Stimulated activated naive B cell treated with anti-CD40 and anti-IgM and Interleukin-4, amounts not matched to agents 10 μg/mL and 1 μg/mL and 100 μg/mL, for 72 hours (primary cell): ENCODE measurements at places on chromosomes 2 and 18.

- no peak for DNase-seq
Measured at GRCh38 chr2:66507673-66508201, 72.8 kb downstream of the MEIS1 start.

- no peak for DNase-seq
Measured at GRCh38 chr18:48106976-48107781, 176.7 kb upstream of the SMAD2 start.

- no peak for DNase-seq
Measured at GRCh38 chr2:202574541-202574940, 60.2 kb upstream of the FAM117B start.

- DNase-seq = no peak
Measured at GRCh38 chr2:1494257-1494656, 81.0 kb downstream of the TPO start.

DNA sequence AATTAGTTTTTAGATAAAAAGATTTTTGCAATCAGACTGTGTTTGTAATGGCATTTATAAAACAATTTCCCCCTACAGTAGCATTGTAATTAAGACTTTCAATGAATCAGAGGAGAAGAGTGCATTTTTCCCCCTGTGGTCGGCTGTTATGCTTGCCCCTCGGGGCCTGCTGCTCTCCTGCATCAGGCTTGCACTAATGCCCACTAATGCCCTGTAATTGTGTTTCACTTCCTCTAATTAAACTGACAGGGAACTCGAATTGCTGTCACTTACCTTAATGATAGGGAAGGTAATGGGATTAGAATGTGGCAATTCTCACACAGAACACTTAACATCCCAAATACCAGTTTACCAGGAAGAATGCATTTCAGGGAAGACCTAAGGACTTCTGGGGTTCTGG, 61.2 kb upstream of the LRRTM1 start:
- no peak for DNase-seq

DNA sequence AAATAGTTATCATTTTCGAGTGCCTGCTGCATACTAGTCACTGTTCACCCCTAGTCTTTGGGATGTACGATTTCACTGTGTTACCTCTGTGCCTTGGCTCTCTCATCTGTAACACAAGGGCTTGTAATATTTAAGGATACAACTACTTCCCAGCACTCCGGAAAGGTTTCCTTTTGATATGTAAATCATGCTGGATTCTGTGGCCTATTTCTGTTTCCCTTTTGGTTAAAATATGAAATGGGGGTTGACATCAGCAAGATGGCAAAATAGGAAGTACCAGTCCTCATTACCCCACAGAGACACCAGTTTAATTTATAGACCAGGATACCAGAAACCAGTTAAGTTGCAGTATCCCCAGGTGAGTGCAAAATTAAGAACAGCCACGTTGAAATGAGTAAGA, 23.5 kb downstream of the PSMG2 start:
- no peak for DNase-seq

- no peak for DNase-seq
Measured at GRCh38 chr2:187689372-187689771, 135.1 kb upstream of the TFPI start.

GRCh38 chr2:2586931-2587330, 255.9 kb upstream of the MYT1L start:
- no peak for DNase-seq

DNA sequence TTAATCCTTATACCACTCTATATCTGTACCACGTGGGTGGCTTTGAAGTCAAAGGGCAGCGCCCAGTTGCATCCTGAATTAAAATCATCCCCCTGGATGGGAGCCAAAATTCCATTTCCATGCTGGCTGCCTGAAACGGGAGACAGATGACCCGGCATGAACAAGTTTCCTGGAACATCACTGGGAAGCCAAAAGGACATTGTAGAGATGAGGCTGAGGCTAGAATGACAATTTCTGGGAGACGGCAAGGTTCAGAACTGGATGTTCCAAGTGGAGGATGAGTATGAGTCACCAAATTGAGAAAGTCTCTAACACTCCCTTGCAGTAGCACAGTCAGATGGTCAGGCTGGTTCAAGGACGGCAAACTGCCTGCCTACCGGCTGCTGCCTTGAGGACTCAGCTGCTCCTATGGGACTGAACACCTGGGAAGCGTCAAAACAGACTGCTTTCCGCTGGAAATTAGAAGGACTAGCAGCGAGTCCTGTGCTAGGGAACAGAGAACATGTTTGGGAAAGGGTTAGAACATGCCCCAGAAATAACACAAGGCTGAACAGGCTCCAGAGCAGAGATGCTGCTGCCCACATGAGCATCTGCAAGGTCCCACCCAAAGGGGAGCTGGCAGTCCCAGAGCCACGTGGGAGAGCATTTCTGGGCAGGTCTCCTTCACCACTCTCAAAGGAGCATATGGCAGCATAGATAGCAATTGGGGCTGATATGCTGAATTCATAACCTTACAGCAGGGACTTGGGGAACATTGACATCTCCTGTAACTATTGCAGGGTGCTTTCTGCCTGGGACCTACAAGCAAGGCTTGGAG, 32.0 kb downstream of the YPEL5 start:
- DNase-seq = no peak

GRCh38 chr2:175414882-175415487, 233.5 kb upstream of the ATP5MC3 start:
- no peak for DNase-seq

DNA sequence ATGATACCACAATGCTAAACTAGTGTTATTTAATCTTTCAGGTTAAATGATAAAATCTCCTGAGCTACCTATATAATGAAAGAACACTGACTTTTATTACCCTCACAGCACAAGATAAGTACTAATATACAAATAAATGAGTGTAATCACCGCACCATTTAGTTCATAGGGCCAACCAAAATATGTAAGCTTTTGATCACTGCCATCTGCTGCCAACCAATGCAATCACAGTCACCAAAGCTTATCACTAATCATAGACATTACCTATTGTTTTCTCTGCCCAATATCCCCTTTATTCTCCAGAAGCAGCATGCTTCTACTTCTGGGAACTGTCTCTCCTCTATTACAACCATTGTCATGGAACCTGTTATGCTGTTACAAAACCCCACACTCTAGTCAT, 151.6 kb upstream of the LRATD1 start:
- no peak for DNase-seq

- no peak for DNase-seq
Measured at GRCh38 chr2:55840460-55840859, 83.1 kb downstream of the EFEMP1 start.

GRCh38 chr2:38997781-38998180, 108.1 kb downstream of the ARHGEF33 start:
- DNase-seq = no peak

DNA sequence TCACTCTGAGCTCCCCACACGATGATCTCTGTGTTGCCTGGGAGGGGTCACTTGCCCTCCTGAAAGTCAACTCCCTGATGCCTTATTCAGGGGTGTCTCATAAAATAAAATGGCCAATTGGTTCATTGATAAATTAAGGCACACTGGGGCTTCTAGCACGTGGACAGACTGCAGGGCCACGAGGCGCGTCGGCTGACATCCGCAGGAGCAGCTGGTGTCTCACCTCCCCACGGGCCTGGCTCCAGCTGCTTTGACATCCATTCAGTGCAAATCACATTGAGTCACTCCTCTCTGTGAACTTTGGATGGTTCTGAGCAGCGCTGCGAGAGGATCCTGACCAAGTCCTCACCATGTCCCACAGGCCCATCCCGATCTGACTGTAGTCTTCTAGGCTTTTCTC, 4.6 kb upstream of the ST8SIA3 start:
- no peak for DNase-seq

- DNase-seq = no peak
Measured at GRCh38 chr18:49616618-49617328, 54.9 kb downstream of the LIPG start.

GRCh38 chr2:163467251-163467630, 268.6 kb downstream of the FIGN start:
- DNase-seq = no peak

GRCh38 chr2:218396688-218397462, 2.8 kb upstream of the CTDSP1 start:
- no peak for DNase-seq

DNA sequence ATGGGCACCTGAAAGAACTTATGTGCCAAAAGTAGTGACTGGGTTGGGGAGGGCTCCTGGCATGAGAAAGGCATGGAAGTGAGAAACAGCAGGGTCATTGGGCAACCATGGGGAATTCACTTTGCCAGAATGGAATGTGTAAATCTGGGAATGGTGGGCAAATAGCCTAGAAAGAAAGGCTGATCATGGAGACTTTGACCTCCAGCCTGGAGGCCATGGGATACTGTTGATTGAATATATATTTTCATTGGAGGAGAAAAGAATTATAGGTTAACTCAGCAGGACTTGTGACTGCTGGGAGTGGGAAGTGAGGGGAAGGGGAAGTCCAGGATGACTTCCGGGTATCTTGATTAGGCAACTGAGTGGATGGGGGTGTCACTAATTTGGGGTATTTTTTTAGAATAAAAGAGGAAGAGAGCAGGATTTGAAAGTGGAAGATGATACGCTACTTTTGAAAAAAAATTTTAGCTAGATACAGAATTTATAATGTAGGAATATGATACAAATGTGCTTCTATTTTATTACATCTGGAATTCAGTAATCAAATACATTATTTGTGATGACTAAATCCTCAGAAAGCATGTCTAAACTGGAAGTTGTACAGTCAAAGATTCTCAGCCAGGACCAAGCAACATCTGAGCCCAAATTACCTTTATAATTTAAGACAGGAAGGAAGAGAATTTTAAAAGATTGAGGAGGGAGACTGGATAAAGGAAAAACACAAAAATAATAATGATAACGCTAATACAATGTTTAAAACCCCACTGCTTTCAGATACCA, 116.2 kb downstream of the GATA6 start:
- DNase-seq = no peak

DNA sequence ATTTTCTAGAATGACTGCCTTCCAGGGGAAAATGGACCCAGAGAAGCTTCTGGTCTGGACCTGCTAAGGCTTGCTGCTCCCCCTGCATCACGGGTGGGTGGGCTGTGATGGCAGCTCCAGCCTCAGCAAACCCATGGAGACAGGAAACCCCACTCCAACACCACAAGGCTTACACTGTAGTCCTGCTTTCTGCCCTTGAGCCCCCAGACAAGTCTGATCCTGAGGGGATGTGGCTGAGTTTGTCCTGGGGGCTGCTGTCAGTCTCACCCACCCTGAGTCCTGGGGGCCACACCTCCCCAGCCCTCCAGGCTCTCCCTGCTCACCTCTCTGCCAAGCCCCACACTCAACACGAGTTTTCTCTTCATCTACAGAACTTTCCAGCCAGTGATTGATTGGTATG, 279.4 kb downstream of the EIPR1 start:
- DNase-seq = no peak

- no peak for DNase-seq
Measured at GRCh38 chr2:101231240-101231639, 21.4 kb upstream of the CNOT11 start.

GRCh38 chr2:7992612-7993602, 688.9 kb upstream of the ID2 start:
- DNase-seq = no peak

DNA sequence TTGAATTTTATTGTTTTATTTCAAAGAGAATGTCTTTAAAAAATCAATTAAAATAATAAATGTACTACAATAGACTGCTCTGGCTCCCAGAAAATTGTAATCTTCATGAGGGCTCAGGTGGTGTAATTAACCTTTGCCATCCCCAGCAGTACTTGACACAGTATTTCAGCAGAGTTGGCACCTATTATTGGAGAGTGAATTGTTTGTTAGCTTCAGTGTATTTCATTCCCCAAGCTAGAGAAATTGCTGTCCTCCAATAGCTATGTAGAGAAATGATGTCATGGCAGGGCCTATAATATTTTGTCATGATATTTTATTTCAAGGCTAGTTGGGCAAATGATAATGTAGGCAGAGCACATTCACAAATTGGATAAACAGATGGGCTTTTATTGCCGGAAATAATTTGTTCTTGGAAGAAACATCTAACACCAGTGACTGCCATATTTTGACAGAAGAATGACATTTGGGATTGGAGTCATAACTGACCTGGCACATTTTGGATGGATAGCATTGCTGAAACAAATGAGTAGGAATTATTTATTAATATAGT, 712.0 kb upstream of the NXPH2 start:
- DNase-seq = no peak

- no peak for DNase-seq
Measured at GRCh38 chr2:202039278-202040078, 5.8 kb downstream of the FZD7 start.

- no peak for DNase-seq
Measured at GRCh38 chr2:24756789-24757188, 36.4 kb downstream of the PTRHD1 start.

DNA sequence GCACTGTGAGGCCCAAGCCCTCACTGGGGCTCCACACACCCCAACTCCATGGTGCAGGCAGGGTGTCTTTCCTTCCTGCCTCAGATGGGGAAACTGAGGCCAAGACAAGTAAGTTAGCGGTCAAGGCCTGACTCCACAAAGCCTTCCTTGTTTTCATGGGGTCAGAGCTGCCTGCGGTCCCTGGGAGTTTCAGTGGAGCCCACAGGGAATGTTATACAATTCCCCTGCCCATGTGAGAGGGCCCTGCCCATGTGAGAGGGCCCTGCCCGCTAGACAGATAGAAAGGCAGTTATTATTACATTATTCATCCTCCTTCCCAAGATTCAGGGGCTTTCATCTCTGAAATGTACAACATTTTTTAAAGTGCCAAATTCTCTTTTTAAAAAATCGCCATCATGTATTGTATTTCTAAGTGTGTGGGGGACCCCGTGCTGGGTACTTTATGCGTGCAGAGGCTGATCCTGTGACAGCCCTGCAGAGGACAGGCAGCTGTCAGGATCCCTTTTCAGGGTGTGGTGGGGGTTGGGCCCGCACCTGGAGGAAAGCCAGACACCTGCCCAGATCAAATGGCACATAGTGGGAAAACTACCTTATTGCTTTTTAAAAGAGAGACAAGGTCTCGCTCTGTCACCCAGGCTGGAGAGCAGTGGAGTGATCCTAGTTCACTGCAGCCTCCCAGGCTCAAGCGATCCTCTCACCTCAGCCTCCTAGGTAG, 23.4 kb downstream of the FBLN7 start:
- no peak for DNase-seq

- no peak for DNase-seq
Measured at GRCh38 chr2:11292464-11293255, 51.8 kb downstream of the ROCK2 start.

DNA sequence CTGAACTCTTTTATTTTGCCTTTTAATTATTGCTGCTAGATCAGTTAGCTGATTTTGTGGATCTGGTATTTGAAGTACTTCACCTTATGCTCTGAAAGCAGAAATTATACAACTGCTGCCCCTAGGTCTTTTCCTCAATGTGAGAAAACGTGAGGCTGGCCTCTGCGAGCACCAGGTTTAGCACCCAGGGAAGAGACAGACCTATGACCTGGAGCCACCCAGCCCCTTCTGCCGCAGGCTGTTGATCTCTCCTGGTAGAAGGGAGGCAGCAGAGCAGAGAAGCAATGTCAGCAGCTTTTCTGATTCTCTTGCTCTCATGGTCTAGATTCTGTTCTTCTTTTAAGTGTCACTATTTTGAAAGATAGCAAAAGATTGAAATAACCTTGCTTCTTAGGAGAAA, 19.9 kb downstream of the TRAPPC12 start:
- DNase-seq = no peak
